Urinary bladder (tissue), 4 donors: ENCODE measurements at places on chromosomes 11 and 22. TPM values are rescaled to one million over a fixed set of nuclear protein-coding genes. Genes with fewer than 3 reads are reported as not detected.

- DNase-seq, result no peak
These were observed 29.4 kb upstream of the TOP3B start for GRCh38 chr22:22011964-22012363.

DNA sequence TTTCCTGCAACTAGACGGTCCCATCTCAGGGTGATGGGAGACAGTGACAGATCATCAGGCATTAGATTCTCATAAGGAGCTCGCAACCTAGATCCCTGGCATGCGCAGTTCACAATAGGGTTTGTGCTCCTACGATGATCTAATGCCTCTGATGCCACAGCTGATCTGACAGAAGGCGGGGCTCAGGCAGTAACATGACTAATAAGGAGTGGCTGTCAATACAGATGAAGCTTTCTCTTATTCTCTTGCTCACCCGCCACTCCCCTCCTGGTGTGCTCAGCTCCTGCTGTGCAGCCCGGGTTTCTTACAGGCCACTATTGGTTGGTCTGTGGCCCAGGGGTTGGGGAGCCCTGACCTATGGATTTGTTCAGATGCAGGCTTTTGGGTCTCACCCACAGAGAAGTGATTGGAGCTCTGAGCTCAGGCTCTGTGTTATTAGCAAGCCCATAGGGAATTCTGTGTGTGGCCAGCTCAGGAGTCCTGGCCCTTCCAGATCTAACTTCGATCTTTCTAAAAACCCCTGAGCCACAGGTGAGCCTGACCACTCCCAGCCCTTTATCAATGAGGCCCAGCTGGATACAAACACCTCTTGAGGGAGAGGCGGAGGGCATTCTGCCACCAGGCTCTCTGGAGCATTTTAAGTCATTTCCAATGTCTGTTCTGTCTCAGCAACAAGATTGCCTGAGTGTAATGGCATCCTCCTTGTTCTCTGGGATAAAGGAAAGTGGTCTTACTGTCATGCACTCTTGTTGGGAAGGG, 351.8 kb downstream of the BUD13 start:
- no peak for DNase-seq

DNA sequence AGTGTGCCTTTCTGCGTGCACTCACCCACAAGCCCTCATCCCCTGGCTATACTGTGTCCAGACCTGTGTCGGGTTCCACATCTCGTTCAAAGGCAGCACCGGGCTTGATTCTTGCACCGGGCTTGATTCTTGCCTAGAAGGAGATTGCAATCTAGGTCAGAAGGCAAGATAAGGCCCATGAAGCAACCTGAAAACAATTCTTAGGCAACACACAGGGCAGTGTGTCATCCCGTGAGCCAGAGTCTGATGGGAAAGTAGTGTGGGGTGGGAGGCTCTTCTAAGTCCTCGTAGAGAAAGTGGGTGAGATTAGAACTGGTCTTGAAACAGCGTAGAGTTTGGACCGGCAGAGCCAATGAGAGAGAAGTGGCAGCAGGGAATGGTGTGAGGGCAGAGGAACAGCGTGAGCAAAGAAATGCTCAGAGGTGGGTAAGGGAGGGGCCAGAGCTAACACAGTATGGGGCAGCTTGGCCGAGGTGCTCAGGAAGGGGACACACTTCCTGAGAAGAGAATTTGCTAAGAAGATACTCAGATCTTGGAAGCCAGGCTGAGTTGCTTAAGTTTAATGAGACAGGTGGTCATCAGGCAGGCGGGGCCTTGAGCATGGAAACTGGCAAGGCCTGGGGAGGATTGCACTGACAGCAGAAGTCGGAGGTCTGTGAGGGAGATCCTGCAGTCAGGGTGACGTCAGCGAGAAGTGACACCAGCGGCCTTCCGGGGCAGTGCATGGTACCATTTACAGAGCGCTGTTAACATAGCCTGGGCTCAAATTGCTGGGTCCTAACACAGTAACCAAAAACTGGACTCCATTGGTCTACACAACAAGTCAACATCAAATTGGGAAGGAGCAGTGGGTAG, 40.7 kb upstream of the DKK3 start:
- DNase-seq, result no peak

DNA sequence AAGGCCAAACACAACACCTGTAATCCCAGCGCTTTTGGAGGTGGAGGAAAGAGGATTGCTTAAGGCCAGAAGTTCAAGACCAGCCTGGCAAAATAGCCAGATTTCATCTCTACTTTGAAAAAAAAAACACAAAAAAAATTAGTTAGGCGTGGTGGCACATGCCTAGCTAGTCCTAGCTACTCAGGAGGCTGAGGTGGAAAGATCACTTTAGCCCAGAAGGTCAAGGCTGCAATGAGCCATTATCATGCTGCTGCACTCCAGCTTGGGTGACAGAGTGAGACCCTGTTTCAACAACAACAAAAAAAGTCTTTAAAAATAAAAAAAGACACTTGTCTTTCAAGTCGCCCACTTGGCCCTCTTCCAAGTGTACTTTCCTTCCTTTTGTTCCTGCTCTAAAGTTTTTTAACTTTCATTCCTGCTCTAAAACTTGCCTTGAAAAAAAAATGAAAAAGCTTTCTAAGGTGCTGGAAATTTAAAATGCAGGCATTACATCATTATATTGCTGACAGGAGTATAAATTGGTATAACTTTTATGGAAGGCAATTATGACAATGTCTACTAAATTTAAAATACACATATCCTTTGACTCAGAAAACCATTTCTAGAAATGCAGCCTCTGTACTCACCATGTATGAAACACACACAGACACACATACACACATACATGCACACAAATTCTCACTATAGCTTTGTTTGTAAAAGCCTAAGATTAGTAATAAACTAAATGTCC, 12.7 kb downstream of the LIPT2 start:
- DNase-seq, result no peak

The SERPINH1 gene
- 489 TPM for total RNA-seq

GRCh38 chr22:32100711-32101110, 57.6 kb downstream of the SLC5A1 start:
- no peak for DNase-seq
